ENCODE measurements at places on chromosomes 11 and 22.

DNA sequence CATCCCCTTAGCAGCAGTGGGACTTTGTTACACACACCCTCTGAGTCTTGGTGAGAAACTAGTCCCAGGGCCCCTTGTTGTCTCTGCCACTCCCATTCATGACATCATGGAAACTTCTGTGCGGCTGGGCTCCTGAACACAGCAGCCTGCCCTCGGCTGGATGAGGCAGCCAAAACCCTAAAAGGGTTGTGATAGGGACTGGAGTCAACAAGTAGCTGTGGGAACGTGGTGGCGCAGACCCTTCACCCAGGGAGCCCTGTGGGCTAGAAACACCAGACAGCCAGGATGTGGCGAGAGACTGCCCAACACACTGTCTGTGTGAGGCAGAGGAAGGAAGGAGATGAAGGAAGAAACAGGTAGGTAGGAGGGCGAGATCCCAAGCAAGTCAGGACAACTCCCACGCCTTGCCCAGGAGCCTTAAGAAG lies 3.9 kb downstream of the CD3D start:
- DNase-seq, result peak; percentile 76

- no peak for DNase-seq
These were observed 97.3 kb downstream of the COMMD9 start for GRCh38 chr11:36191941-36192340.

- no peak for DNase-seq
These were observed 38.1 kb upstream of the SYT7 start for GRCh38 chr11:61618978-61619377.

GRCh38 chr11:86214710-86215109 lies 29.8 kb upstream of the EED start:
- no peak for DNase-seq

GRCh38 chr11:31824332-31824878 lies 13.3 kb upstream of the PAX6 start:
- no peak for DNase-seq

DNA sequence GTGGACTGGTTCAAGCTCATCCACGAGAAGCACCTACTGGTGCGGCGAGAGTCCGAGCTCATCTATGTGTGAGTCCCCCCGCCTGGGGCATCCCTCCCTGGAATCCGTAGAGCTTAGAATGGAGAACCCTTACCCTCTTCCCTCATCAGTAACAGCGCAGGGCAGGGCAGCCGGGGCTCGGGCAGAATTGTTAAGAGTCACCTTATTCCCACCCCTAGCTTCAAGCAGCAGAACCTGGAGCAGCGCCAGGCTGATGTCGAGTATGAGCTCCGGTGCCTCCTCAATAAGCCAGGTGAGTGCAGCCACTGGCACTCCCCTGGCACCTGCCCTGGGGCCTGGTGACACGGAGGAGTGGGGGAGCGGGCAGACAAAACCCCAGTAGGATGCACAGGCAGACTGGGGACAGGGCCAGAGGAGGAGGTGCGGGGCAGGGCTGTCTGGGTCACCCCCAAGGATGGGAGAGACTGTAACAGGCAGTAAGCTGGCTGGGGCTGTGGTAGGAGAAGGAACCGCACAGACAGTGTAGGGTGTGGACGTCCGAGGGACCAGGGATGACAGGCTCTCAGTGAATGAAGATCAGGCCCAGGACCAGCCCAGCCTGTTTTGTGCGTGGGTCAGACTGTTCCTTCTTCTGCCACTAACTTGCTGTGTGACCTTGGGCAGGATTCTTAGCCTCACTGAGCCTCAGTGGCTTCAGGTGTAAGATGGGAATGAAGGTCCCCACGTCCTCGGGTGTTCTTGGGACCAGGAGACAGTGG lies 20.4 kb downstream of the C22orf23 start:
- DNase-seq, result no peak

- no peak for DNase-seq
These were observed 1350.5 kb downstream of the TBC1D22A start for GRCh38 chr22:48112687-48113521.

GRCh38 chr11:20397281-20397680 lies 9.8 kb downstream of the PRMT3 start:
- no peak for DNase-seq

DNA sequence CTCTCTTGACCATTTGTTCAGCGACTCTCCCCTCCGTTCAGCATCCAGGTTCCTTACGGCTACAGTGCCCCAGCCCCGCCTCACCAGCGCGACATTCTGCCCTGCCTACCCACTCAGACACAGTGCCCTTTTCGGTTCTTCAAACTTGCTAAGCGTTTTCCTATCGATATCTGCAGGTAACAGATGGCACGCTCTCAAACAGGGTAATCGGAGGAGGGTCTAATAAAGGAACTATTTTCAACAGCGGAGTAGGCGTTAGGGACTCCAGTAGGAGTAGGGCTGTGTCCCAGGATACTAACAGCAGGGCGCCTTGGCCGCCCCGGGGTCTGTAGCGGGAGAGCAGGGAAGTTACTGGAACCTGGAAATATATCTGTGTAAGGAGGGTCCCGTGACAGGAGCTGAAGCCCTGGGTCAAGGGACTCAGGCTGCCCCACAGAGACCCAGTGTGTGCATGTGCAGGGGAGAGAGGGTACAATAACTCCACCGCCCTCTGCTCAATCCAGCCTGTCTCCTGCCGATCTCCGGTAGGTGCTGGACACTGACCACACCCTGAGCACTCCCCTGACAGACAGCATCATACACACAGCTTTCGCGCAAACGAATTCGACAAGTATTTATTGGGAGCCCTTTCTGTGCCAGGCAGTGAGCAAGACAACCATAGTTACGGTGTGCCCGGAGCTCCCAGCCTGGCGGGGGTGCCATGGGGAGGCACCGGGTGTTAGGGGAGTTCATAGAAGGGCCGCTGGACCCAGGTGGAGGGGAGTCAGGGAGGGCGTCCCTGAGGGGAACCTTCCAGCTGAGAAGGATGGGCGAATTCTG lies 2.1 kb downstream of the KLHL35 start:
- DNase-seq, result no peak

GRCh38 chr11:69368119-69368880 lies 74.3 kb downstream of the MYEOV start:
- DNase-seq, result no peak

DNA sequence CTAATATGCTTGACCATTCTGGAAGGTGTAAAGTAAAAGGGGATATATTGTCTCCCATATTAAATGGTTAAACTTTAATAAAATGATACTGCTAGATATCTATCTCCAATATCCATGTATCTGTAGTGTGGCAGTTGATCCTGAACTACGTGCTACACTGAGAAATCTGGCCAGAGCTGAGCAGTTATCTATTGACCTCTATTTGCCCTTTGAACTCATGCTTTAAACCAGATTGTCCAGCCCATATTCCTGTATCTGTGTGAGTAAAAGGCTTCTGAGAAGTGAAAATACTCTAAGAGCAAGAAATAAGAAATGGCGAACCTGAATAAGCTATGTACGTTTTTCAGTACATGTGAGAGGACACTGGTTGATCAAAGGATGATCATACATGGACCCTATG lies 39.0 kb upstream of the ANGPTL5 start:
- DNase-seq, result no peak

GRCh38 chr22:17692841-17693240 lies 54.3 kb downstream of the BCL2L13 start:
- DNase-seq, result no peak

- DNase-seq, result no peak
These were observed 50.1 kb upstream of the WNT11 start for GRCh38 chr11:76256448-76256847.

GRCh38 chr11:110392056-110392455 lies 37.7 kb upstream of the FDX1 start:
- DNase-seq, result no peak

DNA sequence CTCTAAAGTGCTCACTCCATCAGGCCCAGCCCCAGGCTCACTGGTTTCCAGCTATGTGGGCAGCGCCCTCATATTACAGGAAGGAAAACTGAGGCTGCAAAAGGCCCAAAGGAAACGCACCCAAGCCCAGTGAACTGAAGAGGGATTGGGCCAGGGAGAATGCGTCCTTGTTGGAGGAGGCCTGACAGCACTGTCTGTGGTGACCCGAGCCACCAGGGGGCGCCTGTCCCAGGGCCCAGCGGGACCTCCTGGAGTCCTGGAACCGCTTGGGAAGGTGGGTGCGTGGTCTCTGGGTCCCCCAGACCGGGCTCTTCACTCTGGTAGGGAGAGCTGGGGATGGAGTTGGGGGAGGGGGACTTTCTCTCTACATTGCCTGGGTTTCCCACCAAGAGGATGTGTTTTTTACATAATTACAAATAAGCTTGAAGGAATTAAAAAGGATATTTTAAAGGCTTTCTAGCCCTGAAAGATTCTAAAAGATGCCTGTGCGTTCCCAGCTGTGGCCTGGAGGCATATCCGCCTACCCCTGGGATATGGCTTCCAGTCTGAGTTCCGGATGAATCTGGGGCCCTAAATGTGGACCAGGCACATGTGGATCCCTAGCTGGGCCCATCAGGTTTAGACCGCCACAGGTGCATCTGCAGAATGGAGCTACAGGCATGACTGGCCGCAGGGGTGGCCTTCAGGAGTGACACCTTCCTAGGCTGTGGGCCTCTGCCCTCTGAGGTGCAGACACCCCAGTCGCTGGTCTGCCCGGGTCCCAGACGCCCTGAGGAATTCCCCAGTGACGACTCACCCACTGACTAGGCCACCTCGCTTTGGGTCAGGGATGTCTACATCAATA lies 4.2 kb downstream of the SPI1 start:
- DNase-seq, result peak; percentile 80

GRCh38 chr11:121800731-121801393 lies 315.2 kb downstream of the BLID start:
- DNase-seq, result no peak

- no peak for DNase-seq
These were observed 36.9 kb downstream of the DGCR2 start for GRCh38 chr22:19085233-19085718.

- DNase-seq, result peak; percentile 49
These were observed 27.3 kb downstream of the ARHGEF17 start for GRCh38 chr11:73335204-73335923.

- DNase-seq, result no peak
These were observed 6.4 kb downstream of the CDCA5 start for GRCh38 chr11:65077451-65077850.

- DNase-seq, result no peak
These were observed 193.6 kb upstream of the DDI1 start for GRCh38 chr11:103842795-103843194.

GRCh38 chr11:128058580-128059208 lies 528.7 kb downstream of the ETS1 start:
- no peak for DNase-seq

DNA sequence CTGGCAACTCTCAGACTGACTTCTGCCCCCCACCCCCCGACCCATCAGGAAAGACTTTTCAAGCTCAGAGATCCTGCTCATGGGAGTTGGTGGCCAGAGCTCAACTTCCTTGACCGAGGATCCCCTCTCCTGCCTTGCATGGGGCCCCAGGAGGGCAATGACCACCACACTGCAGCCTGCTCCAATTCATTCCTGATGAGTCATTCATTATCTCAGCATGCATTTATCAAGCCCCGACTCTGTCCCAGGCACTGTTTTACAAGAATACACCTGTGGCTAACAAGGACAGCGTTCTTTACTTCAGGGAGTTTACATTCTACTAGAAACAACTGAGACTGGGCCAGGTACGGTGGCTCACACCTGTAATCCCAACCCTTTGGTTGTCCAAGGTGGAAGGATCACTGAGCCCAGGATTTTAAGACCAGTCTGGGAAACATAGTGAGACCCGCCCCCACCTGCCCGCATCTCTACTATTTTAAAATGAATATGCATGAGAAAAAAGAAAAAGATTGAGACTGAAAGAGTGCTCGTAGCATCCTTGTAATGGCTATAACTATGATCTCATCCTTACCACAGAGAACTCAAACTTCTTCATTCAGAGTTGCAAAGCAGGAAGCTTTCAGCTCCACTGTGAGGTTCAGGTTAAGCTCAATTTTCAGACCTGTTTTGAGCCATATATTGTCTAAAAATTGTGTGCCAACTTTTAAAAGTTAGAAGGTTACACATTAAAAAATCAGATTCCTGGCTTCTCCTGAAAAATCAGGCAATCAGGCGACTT lies 60.4 kb downstream of the FEZ1 start:
- DNase-seq, result no peak

DNA sequence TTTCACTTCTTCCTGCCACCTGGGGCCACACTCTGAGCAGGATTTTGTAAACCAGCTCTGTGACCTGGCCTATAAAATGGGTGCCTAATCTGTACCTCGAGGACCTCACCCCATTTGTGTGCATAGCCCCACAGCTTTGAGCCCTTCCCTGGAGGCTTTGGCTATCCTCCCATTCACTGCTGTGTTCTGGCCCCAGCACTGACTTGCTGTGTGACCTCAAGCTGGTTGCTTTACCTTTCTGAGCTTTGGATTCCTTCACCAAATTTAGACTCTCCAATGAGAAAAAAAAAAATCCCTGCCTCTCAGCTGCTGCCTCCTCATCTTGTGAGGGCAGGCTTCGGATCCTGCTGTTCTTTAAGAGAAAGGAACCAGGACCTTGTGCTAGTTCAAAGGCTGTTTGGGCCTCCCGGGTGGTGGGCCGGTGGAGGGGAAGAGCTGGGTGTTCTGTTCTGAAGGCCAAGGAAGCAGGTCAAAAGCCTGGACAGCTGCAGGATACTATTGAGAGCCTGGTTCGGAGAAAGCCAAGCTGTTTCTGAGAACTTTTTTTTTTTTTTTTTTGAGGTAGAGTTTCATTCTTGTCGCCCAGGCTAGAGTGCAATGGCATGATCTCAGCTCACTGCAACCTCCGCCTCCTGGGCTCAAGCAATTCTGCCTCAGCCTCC lies 1.1 kb upstream of the PYGM start:
- no peak for DNase-seq

GRCh38 chr11:47329987-47330931 lies 22.2 kb downstream of the MYBPC3 start:
- DNase-seq, result no peak

DNA sequence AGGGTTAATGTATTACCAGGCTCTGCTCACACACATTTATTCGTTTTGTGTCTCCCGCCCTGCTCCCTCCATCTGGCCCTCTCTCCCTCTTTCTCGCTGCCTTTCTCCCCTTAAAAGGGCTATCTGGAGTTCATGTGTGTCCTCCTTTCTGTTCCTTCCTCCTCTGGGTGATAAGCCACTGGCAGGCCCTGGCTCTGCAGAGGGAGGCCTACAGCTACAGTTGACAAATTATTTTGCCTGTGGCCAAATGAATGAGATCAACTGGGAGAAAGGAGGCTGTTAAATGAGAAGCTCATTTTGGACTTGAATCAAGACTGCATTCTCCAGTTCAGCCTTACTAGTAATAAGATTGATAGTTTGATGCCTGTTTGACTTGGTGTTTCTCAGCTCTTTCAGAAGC lies 17.5 kb upstream of the OPCML start:
- no peak for DNase-seq

Data from stimulated activated CD4-positive, alpha-beta T cell treated with anti-CD3 and anti-CD28 coated beads, Interleukin-15, amount 100 ng/mL, for 1 hour (primary cell).